Fibroblast of the aortic adventitia (primary cell): ENCODE measurements at places on chromosomes 13 and 19. TPM values are rescaled to one million over a fixed set of nuclear protein-coding genes. Genes with fewer than 3 reads are reported as not detected.

The ZNF443 gene
- 0.65 and 2.9 TPM in 2 replicates for total RNA-seq

The DACH1 gene
- 0.08 and 0.09 TPM in 2 replicates for total RNA-seq

The ZNF865 gene
- 0.08 and 1.5 TPM in 2 replicates for total RNA-seq

The ZNF845 gene
- total RNA-seq: 5.6 and 10.2 TPM in 2 replicates

The RASL11A gene
- total RNA-seq: 2.3 and 13.3 TPM in 2 replicates

The CDKN2D gene
- 3.8 and 9.2 TPM in 2 replicates for total RNA-seq

The CNMD gene
- not detected in 2 replicates for total RNA-seq

The DACT3 gene
- total RNA-seq: 5.1 and 17.5 TPM in 2 replicates

The ERICH6B gene
- not detected in 2 replicates for total RNA-seq

The ZNF235 gene
- total RNA-seq: 1.4 and 4.9 TPM in 2 replicates

The KLK14 gene
- not detected in 2 replicates for total RNA-seq

The ESD gene
- total RNA-seq: 141 and 176 TPM in 2 replicates

The ZSCAN5A gene
- total RNA-seq: 6.1 and 9.6 TPM in 2 replicates

The ELAVL3 gene
- 0.45 TPM in 1 of 2 replicates, not detected in the other for total RNA-seq

The SIGLEC8 gene
- total RNA-seq: not detected in 2 replicates

The TPTE2 gene
- not detected in 2 replicates for total RNA-seq

The GNG14 gene
- total RNA-seq: not detected in 2 replicates

The LILRB5 gene
- total RNA-seq: not detected in 2 replicates

The SAMD1 gene
- total RNA-seq: 18.5 and 40.4 TPM in 2 replicates

The ZNF431 gene
- total RNA-seq: 5.1 and 10.1 TPM in 2 replicates

The CATSPERD gene
- total RNA-seq: not detected in 2 replicates

The FFAR1 gene
- total RNA-seq: not detected in 2 replicates

The MAP4K1 gene
- 0.57 TPM in 1 of 2 replicates, not detected in the other for total RNA-seq

The REXO1 gene
- 9.0 and 13.0 TPM in 2 replicates for total RNA-seq

The KLF1 gene
- total RNA-seq: not detected in 2 replicates

The C19orf85 gene
- not detected in 2 replicates for total RNA-seq

The ZNF541 gene
- total RNA-seq: 0.27 and 0.41 TPM in 2 replicates

The ZNF792 gene
- 1.7 and 3.0 TPM in 2 replicates for total RNA-seq

The LYPD4 gene
- not detected in 2 replicates for total RNA-seq
